ENCODE measurements at places on chromosomes 5 and 9. TPM values are rescaled to one million over a fixed set of nuclear protein-coding genes. Genes with fewer than 3 reads are reported as not detected.

GRCh38 chr5:136057401-136058038 lies 28.7 kb downstream of the TGFBI start:
- peak overlapping the region; percentile 81 for H3K27ac ChIP-seq
- no peak for DNase-seq
- no peaks in the 10 kb centered on the region for H3K27me3 ChIP-seq
- H3K4me3 ChIP-seq, result no peak overlapping the region
- peaks cover 18% of the 10 kb centered on the region for H3K4me1 ChIP-seq

DNA sequence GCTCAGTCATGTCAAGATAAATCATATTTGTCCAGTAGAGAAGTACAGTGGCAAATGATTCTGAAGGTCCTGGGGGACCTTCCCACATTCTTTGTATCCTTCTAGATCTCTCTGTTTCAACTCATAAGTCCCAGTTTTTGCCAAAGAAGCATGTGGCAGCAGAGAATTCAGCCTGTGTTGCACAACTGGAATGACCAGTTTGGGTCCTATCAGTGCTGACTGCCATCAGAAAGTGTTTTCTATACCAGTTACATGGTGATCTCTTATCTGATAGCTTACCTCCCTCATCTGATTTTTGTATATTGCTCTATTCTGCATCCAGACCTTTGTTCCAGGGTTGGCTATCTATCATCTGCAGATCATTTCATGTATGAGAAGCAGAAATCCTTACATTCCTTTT lies 21.7 kb downstream of the GM2A start:
- H3K4me3 ChIP-seq, result no peak overlapping the region
- H3K27me3 ChIP-seq, result no peaks in the 10 kb centered on the region
- H3K36me3 ChIP-seq, result no peaks in the 10 kb centered on the region
- H3K27ac ChIP-seq, result no peak overlapping the region

GRCh38 chr5:79011219-79011836 lies 26.2 kb upstream of the ARSB start:
- peaks cover 2% of the 10 kb centered on the region for H3K27me3 ChIP-seq
- H3K4me3 ChIP-seq, result no peak overlapping the region
- H3K4me1 ChIP-seq, result no peaks in the 10 kb centered on the region
- DNase-seq, result no peak
- H3K36me3 ChIP-seq, result no peaks in the 10 kb centered on the region

DNA sequence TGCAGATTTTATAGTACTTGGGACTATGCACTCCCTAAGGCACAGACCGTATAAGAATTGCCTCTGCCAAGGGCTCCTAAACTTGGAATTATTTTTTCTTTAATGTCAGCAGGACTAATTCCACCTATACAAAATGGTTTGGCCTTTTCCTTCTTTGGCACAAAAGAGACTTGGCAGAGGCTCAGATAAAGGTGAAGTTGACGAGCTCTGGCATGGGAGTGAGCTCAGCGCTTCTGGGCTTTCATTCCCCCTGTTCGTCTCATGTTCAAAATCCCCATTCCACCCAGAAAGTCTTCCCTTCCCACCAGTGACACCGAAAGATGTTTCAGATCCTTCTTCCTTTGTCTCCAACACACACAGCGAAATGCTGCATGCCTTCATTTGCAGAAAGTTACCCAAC lies 61.2 kb downstream of the F2RL2 start:
- H3K27me3 ChIP-seq, result no peaks in the 10 kb centered on the region
- no peaks in the 10 kb centered on the region for H3K4me1 ChIP-seq
- no peak overlapping the region for H3K4me3 ChIP-seq

DNA sequence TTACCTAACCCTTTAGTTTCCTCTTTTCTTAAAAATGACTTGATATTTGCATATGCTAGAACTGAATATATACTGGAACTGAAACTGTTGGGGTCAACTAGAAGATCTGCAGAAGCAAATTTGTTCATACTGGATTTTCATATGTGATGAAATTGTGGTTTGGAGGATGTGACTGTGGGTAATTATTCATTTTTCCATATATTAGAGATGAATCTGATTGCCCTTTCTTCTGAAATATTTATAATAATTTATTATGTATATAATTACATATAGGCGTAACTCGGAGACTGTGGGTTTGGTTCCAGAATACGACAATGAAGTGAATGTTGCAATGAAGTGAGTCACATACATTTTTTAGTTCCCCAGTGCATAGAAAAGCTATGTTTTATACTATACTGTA lies 149.1 kb downstream of the ATP10B start:
- DNase-seq, result no peak
- H3K27me3 ChIP-seq, result no peaks in the 10 kb centered on the region
- H3K36me3 ChIP-seq, result no peaks in the 10 kb centered on the region
- no peaks in the 10 kb centered on the region for H3K4me1 ChIP-seq
- no peak overlapping the region for H3K4me3 ChIP-seq

DNA sequence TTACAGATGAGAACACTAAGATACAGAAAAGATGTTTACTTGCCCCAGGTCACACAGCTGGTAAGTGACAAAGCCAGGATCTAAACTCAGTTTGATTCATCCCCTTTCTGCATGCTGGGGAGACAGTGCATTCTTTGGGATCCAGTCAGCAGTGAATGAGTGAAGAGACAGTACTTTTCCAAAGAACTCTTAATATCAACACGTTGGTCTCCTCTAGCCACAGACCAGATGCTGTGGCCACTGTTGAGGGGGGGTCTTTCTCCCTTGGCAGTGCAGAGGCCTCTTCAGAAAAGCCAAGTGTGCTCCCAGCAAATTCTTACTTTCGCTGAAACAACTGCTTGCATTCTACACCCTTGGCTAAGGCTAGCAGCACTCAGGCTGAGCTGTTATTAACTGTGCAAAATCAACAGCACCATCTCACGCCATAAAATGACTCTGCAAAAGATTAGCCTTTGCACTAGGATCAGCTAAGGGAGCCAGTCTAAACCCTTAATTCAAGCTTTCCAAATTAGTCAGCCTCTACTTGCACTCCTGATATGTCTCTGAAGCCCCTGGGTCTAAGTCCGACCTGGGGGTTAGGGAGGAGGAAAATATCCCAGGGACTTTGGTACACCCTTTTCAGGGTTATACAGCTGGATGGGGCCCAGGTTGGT lies 4.8 kb upstream of the TMEM171 start:
- H3K36me3 ChIP-seq, result no peaks in the 10 kb centered on the region
- no peak for DNase-seq
- peaks cover 11% of the 10 kb centered on the region for H3K27me3 ChIP-seq
- H3K4me1 ChIP-seq, result peaks cover 4% of the 10 kb centered on the region
- no peak overlapping the region for H3K27ac ChIP-seq

GRCh38 chr5:59282726-59283125 lies 610.8 kb downstream of the PDE4D start:
- H3K36me3 ChIP-seq, result no peaks in the 10 kb centered on the region
- no peaks in the 10 kb centered on the region for H3K27me3 ChIP-seq
- H3K4me1 ChIP-seq, result no peaks in the 10 kb centered on the region
- no peak overlapping the region for H3K27ac ChIP-seq
- no peak overlapping the region for H3K4me3 ChIP-seq

DNA sequence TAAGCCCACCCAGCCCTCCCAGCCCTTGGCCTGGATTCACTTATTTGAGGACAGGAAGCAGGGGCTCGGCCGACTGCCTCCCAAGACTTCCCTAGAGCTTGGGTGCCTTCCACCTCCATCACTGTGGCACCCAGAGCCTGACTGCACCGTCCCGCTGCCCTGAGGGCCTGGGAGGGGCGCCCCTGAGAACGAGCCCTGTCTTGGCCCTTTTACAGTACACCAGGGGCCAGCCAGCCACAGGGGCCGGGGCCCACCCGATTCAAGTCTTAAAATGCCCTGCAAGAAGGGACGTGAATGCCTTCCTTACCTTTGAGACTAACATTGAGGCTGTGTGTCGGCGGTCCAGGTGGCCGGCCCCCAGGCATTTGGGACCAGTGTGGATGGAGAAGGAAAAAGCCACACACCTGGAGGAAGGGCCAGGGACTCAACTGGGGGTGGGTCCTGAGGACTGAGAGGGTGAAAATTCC lies 16.8 kb downstream of the FAM78A start:
- H3K4me1 ChIP-seq, result peaks cover 14% of the 10 kb centered on the region
- no peaks in the 10 kb centered on the region for H3K27me3 ChIP-seq
- H3K4me3 ChIP-seq, result no peak overlapping the region

- no peak for DNase-seq
- H3K4me1 ChIP-seq, result peaks cover 4% of the 10 kb centered on the region
These were observed 11.5 kb downstream of the SQSTM1 start for GRCh38 chr5:179832039-179832745.

DNA sequence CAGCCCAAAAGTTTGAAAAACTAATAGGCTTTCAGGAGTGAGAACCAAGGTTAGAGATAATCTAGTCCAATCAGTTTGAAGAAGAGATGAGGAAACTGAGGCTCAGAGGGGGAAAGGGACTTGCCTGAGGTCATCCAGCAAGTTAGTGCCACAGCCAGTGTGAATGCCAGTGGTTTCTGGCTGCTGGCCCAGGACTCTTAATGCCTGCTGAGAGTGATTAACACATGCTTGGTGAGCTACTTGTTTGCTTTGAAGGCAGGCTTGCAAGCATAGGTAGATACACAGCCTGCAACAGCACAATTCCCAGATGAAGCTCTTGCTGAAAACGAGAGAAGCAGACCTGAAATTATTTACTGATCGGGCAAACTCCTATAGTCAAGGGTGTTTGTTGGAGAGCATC lies 591.6 kb upstream of the SGCD start:
- H3K4me3 ChIP-seq, result no peak overlapping the region
- no peaks in the 10 kb centered on the region for H3K36me3 ChIP-seq
- DNase-seq, result no peak
- peaks cover 5% of the 10 kb centered on the region for H3K4me1 ChIP-seq

DNA sequence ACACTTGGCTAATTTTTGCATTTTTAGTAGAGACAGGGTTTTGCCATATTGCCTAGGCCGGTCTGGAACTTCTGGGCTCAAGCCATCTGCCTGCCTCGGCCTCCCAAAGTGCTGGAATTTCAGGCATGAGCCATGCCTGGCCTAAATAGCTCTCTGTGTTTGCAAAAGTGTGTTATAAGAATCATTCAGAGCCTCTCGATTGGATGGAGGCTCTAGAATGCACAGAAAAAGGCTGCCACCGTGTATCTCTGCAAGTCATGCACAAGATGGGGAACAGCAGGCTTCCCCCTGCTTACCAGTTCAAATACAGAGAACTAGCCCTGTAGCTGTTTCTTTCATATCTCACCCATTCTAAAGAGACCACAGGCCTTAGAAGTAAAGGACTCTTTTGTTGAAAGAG lies 28.3 kb downstream of the FXN start:
- no peaks in the 10 kb centered on the region for H3K4me1 ChIP-seq
- no peaks in the 10 kb centered on the region for H3K27me3 ChIP-seq
- H3K4me3 ChIP-seq, result no peak overlapping the region
- DNase-seq, result no peak

GRCh38 chr5:10831419-10831818 lies 70.4 kb upstream of the DAP start:
- no peaks in the 10 kb centered on the region for H3K27me3 ChIP-seq
- no peak overlapping the region for H3K27ac ChIP-seq
- no peak overlapping the region for H3K4me3 ChIP-seq
- no peaks in the 10 kb centered on the region for H3K4me1 ChIP-seq

GRCh38 chr5:6253281-6253680 lies 125.1 kb downstream of the MED10 start:
- no peak overlapping the region for H3K27ac ChIP-seq
- H3K4me1 ChIP-seq, result peaks cover 13% of the 10 kb centered on the region
- no peaks in the 10 kb centered on the region for H3K36me3 ChIP-seq
- H3K27me3 ChIP-seq, result no peaks in the 10 kb centered on the region
- no peak for DNase-seq
- H3K4me3 ChIP-seq, result no peak overlapping the region

GRCh38 chr9:117096138-117096537 lies 318.7 kb downstream of the ASTN2 start:
- H3K4me1 ChIP-seq, result no peaks in the 10 kb centered on the region
- H3K36me3 ChIP-seq, result no peaks in the 10 kb centered on the region
- no peak overlapping the region for H3K27ac ChIP-seq
- H3K27me3 ChIP-seq, result no peaks in the 10 kb centered on the region
- H3K4me3 ChIP-seq, result no peak overlapping the region

DNA sequence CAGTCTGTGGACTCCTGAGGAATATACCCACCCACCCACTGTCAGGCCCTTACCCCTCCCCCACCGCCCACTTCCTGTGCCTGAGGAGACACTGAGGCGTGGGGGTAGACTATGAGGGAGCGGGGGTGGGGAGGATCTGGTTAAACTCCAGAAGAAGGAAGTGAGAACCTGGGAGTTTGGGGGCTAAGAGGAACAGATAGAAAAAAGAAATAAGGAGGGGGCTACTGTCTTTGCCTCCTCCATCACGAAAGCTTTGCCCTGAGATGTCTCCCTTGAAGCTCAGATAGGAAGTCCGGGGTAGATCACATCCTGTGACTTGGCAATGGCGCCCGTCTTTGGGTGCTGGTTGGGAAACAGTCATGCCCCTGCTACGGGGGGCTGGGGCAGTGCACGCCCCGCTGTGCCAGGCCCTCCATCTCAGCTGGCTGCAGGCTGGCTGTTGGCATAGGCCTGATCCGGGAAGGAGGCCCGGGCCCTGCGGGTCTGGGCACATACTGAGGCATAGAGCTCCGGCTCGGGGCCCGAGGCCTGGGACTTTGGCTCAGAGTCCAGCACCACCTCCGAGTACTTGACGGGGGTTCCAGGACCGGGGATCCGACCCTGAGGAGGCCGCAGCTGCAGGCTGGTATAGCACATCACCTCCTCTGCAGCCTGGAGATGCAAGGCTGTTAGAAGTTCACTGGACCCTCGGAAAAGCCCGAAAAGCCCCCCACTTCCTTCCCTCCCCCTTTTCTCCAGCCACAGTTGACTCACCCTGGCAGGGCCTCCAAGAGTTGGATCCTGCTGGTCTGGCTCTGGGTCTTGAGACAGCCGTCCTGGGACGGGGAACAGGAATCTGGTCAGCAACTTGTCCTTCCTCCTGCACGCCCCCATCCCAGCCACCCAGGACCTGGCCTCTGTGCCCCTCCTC lies 1.0 kb downstream of the SIT1 start:
- H3K27me3 ChIP-seq, result no peaks in the 10 kb centered on the region
- no peak overlapping the region for H3K4me3 ChIP-seq
- H3K36me3 ChIP-seq, result no peaks in the 10 kb centered on the region
- no peak overlapping the region for H3K27ac ChIP-seq
- no peak for DNase-seq

GRCh38 chr9:137452006-137452760 lies 7.0 kb downstream of the NSMF start:
- no peak overlapping the region for H3K4me3 ChIP-seq
- no peaks in the 10 kb centered on the region for H3K27me3 ChIP-seq
- peaks cover 77% of the 10 kb centered on the region for H3K4me1 ChIP-seq
- peaks cover 92% of the 10 kb centered on the region for H3K36me3 ChIP-seq
- no peak for DNase-seq
- no peak overlapping the region for H3K27ac ChIP-seq

ARHGEF28 gene
- total RNA-seq, result 13.6 TPM

NTNG2 gene
- 23.0 TPM for total RNA-seq

ADGRD2 gene
- total RNA-seq, result 4.3 TPM

GDA gene
- total RNA-seq, result 0.88 TPM

CNTFR gene
- 9.6 TPM for total RNA-seq

IL31RA gene
- total RNA-seq, result 0.17 TPM

DNAJC25 gene
- 8.1 TPM for total RNA-seq

Measured in spinal cord (tissue), 10 donors.